ENCODE measurements at places on chromosomes 3 and 15.

DNA sequence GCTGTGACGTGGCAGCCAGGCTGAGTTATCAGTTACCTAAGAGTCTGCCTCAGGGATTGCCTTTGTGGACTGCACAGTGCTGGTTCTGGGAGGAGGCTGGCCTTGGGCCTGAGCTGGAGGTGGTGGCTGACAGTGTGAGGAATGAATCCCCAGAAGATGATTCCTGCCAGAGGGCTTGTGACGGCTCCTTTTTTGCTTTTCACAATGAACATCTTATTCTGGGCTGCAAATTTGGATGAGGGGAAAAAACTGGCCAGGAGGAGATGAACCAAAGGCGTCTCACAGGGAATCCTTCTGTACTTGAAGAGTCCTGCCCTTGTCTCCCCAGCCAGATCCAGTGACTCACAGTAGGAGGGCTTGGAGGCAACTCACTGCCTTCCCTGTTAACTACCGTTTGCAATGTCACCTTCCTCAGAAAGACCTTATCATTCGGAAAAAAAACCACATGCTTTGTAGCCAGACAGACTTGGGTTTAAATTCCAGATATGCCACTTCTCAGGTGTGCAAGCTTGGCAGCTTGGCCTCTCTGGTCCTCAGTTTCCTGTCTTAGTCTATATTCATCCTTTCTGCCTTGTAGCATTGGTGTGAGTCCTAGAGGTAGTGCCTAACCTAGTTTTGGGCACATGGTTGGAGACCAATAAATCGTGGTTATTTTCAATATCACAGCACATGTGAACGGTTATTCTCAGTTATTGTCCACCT lies 19.1 kb downstream of the ST6GAL1 start:
- DNase-seq: no peak

DNA sequence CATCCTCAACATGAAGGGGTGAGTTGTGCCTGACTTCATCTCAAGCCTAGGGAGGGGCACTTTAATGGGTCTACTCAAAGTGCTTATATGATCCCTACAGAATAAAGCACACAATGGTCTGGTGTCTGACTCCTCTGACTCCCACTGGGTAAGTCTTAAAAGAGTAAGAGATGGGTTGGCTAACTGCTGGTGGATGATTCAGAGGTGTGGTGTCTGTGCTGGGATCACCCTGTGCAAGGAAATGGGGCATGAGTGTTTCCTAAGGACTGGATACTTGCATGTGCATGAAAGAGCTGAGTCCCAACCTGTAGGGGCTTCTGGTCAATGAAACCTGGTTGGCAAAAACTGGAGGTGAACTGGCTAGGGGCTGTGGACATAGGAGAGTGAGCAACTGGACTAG lies 158.8 kb downstream of the IL20RB start:
- DNase-seq: no peak

GRCh38 chr3:13884851-13885703 lies 5.2 kb upstream of the WNT7A start:
- no peak for DNase-seq

DNA sequence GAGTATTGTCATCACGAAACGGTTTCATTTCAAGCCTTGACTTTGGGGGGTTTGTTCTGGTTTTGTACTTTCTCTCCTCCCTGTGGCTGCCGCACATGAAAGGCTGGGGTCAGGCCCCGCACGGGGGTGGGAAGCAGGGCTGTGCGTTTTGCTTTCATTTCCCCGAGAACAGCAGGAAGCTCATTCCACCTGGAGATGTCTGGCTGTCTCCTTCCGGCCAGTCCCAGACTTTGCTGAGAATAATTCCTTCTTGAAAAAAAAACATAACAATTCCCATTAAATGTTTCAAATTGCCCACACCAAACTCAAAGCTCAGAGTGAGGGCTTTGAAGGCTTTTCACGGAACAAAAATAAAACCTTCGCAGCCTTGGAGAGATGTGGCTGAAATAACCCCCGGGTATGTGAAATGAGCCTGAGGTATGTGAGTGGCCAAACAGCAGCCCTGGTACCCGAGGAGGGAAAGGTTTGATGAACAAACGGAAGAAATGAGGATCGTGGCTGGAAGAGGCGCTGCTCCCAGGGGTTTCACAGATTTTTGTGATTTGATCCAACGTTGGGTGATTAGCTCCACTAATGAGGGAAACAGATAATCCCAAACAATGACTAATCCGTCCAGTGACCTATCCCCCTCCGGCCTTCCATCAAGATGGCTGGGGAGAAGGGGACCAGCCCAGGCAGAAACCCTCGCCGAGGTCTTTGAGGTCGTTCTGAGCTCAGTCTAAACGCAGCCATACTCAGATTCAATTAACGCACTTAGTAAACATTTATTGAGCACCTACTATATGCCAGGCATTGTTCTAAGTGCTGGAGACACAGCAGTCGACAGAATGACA lies 126.9 kb upstream of the MEF2A start:
- DNase-seq: peak; percentile 35

DNA sequence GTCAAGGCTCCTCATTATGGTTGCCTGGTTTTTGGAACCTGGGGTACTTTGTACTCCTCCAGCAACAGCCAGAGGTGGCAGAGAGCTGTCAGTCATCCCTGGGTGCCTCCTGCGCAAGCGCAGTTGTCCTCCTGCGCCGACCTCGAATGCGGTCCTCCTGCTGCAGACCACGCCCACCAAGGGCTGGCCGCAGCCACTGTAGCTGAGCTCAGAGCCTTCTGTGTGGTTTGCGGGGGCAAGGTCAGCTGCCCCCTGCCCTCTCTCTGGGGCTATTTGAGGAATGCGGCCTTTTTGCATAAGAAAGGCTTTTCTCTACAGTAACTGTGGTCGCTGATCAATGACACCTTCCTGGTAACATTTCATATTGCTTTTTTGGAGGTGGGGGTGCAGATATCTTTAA lies 131.3 kb upstream of the SNRPN start:
- DNase-seq: no peak

DNA sequence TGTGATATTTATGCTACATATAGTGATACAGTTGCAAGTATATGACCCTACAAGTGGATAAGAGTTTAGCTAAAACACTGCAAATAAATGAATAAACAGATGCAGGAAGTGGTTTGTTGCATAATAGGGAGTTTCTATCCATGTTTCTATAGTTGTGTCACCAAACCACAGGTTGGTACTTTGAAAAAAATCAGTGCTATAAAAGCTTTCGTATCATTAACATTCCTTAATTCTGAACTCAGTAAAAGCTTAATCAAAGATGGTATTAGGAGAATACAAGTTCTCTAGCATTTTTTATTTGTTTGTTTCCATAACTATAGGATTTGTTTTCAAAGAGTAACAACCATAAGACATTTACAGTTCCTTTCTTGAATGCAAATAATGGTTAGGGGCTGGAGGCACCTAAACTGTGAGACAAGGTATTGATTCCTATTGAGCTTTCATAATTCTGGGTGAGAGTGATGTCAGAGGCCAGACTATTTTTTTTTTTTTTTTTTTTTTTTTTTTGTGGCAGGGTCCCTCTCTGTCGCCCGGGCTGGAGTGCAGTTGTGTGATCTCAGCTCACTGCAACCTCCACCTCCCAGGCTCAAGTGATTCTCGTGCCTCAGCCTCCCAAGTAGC lies 29.6 kb downstream of the CPOX start:
- DNase-seq: no peak

GRCh38 chr3:27596921-27597320 lies 112.7 kb upstream of the SLC4A7 start:
- DNase-seq: no peak

- no peak for DNase-seq
Measured at GRCh38 chr3:184262764-184263179, 1.4 kb upstream of the CAMK2N2 start.

DNA sequence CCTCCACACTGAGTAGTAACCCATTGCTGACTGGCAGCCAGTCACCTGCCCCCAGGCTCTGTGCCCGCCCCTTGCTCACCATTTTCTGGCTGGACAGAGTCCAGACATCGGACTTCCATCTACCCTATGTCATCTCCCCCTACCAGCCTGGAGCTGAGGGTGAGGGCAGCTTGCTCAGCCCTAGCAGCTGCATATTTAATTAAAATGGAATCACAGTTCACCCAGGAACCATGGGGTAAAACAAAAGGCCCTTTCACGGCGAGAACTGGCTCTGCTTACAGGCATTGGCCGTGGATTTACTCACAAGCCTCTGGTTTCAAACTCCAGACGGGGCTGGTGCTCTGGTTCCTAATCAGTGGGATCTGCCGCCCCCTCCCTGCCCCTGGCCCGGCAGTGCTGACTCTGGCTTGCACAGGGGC lies 94.9 kb upstream of the ATP2B2 start:
- DNase-seq: no peak

DNA sequence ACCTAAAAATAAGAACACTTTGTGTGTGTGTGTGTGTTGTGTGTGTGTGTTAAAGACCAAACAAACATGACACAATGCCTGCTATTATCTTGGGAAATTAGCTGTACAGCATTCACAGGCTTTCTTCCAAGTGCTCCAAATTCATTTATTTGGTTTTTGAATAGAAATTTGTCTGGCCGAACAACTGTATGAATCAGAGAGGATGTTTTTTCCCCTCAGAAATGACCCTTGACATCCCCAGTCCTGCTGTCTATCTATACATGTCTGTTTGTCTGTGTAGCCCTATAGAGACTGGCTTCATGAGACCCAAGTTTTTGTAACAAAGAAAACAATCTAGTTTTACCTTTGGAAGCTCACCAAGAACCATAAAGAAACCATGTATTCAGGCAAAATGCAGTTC lies 549.8 kb downstream of the NSUN3 start:
- DNase-seq: no peak

DNA sequence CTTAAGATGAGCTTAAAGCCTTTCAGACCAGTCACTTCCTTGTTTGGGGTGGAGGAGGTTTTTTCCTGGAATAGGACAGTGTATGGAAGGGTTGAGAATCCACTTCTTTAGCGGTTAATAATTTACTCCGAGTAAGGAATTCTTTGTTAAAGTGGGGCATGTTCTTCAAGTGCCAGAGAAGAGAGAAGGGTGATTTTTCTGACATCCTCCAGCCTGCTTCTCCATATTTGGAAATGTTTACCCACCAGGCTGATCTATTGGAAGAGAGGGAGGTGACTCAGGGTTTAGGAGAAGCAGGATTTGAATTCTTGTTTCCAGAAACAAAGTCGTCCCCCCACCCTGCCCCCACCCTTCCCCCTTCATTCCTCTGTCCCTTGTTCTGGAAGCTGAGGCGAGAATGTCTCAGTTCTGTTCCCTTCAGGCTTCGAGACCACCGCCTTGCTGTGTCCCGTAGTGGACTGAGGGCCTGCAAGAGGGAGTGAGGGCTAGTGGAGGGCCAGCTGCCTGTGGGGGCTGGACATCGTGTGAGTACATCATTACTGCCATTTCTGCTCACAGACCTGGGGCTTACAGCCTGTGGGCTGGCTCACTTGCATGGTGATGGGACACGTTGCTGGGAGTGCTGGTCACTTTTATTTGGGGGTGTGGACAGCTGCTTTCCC lies 58.5 kb downstream of the LPP start:
- no peak for DNase-seq

DNA sequence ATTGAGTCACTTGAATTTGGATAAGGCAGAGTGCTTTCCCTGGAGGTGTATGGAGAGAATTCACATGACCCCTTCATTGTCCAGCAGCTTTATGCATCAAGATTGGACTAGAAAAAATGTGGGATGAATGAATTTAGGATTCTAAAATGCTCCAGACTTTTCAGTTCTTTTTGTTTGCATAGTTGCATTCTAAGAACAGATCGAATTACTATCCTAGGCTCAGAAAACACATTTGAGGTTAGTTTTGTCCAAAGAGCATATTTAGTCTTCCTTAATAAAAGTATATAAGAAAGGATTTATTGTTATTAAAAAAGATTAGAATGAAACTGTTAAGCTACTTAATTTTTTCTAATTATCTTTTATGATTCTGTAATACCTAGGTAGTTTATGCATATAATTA lies 127.4 kb downstream of the UBE2E2 start:
- DNase-seq: no peak

DNA sequence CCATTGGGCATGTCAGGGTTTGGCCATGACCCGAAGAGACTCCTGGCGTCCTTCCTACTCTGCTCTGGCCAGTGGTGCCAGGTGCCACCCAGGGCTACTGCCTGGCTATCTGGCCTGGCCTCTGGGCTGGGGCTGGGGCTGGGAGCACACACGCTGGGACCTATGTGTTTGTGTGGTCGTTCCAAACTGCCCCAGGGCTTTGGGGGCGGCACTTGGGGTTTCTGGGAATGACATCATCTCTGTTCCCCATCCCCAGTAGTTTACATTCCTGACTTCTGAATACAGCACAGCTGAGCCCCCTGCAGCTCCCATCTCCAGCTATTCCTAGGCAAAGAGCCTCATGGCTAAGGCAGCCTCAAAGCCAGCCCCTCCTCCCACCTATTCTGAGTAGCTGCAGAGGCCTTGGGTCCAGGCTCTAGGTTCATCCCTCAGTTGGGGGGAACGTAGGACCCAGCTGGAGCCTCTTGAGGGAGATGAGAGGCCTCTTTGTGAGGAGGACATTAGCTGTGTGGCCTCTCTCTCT lies 24.3 kb downstream of the PLEKHO2 start:
- no peak for DNase-seq

DNA sequence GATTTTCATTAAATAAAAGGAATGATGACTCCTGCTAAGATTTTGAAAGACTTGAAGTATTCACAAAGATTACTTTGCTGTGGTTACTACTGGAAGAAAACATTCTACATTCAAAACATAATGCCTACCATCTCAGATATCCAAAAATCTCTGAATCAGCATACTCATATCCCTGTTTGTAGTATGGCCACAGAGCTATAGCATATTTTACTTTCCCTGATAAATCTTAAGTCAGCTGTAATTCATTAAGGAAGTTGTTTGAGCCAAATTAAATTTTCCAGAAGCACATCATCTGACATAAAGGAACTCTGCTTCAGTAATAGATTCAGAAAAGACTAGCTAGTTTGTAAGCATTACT lies 942.0 kb downstream of the ROBO1 start:
- no peak for DNase-seq

GRCh38 chr3:99425930-99426329 lies 212.5 kb upstream of the COL8A1 start:
- DNase-seq: no peak

GRCh38 chr3:34292605-34293300 lies 494.3 kb downstream of the PDCD6IP start:
- DNase-seq: no peak

DNA sequence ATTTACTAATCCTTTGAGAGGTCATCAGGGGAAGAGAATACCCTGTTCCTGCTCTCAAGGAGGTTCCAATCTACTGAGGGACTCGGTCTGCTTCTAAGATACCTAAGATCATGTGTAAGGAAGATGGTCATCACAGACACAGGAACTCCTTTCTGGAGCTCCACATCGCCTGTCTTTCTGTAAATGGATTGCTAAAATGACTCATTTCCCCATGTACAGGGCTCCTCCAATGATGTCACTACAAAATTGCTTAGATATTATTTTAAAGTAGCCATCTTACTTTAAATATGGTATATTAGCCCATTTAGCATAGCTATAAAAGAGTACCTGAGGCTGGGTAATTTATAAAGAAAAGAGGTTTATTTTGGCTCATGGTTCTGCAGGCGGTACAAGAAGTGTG lies 206.1 kb upstream of the PROK2 start:
- DNase-seq: no peak

Data from activated naive CD8-positive, alpha-beta T cell treated with anti-CD3 and anti-CD28 coated beads, Interleukin-2, amount 50 U/mL, for 16 hours (primary cell).